ENCODE measurements at places on chromosomes 4 and X. TPM values are rescaled to one million over a fixed set of nuclear protein-coding genes. Genes with fewer than 3 reads are reported as not detected.

Gene NPY2R
- total RNA-seq: not detected

Gene RCHY1
- 35.5 TPM for total RNA-seq

DNA sequence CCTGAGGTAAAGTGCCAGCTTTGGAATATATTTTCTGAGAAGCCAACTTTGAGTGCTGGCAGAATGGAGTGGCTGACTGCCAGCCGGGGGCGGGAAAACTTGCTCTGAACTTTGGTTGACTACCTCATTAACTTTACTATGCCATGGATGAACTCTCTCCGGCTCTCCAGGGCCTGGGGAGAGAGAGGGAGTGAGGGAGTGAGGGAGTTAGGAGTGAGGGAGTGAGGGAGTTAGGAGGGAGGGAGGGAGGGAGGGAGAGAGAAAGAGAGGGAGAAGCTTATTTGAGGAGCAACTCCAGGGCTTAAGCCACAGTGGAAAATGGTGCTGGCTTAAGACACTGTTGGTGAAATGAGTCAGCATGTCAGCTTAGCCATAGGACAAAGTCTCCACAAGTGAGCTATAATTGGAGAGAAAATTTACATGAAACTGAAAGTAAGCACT, 280.9 kb upstream of the RPS6KA3 start:
- DNase-seq: peak; percentile 24

GRCh38 chr4:87330761-87331160, 8.1 kb upstream of the HSD17B13 start:
- DNase-seq: no peak

- DNase-seq: peak; percentile 16
Measured at GRCh38 chr4:143207555-143207954, 22.8 kb downstream of the USP38 start.

DNA sequence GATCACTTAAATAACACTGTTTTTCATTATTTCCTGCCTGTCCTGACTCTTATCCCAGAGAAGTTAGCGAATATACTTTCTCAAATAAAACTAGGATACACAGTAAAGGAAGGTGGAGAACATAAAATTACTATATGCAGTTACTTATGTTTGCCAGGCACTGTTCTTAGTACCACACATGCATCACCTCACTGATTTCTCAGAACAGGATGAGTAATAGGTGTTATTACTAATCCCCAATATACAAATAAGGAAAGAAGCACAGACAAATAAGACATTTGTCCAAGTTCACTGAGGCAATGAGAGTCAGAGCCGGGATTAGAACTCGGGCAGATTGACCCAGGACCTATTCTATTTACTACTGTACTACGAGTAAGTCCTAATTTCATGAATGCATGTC, 91.7 kb downstream of the CORIN start:
- peak; percentile 10 for DNase-seq

DNA sequence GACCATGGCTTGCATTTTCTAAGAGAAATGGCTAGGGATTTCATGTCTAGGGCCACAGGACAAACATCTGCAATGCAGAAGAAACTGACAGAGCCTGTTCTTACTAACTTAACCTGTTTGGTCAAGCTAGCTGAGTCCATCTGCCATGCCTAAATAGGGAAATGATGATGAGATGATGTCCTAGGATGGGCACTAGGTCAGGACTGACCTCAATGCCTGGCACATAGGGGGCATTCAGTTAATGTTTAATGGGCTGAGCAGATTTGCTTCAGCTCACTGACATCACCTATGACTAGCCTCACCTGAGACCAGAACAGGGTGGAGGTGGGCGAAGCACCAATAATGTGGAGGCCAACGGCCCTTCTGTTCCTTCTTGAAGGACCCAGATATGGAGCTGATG, 174.2 kb upstream of the SCML1 start:
- DNase-seq: no peak

DNA sequence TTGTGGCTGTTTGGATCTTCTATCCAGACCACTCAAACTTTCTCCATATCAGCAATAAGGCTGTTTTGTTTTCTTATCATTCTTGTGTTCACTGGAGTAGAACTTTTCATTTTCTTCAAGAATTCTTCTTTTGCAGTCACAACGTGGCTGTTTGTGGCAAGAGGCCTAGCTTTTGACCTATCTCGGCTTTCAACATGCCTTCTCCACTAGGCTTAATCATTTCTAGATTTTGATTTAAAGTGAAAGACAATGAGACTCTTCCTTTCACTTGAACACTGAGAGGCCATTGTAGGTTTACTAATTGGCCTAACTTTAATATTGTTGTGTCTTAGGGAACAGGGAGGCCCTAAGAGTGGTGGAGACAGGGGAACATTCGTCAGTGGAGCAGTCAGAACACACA, 19.1 kb downstream of the FGF2 start:
- DNase-seq: no peak

GRCh38 chr4:169270810-169271691, at the start of gene SH3RF1:
TSS of gene SH3RF1 (minus strand) at chr4:169270956. CDS start at chr4:169269212, 1,744 bp downstream.
- peak; percentile 90 for DNase-seq

Data from mammary epithelial cell (primary cell).